Neuronal stem cell (in vitro differentiated cells): ENCODE measurements at places on chromosomes 3 and 15.

GRCh38 chr15:73660455-73660854 is 23.7 kb upstream of the CD276 start:
- DNase-seq = no peak

DNA sequence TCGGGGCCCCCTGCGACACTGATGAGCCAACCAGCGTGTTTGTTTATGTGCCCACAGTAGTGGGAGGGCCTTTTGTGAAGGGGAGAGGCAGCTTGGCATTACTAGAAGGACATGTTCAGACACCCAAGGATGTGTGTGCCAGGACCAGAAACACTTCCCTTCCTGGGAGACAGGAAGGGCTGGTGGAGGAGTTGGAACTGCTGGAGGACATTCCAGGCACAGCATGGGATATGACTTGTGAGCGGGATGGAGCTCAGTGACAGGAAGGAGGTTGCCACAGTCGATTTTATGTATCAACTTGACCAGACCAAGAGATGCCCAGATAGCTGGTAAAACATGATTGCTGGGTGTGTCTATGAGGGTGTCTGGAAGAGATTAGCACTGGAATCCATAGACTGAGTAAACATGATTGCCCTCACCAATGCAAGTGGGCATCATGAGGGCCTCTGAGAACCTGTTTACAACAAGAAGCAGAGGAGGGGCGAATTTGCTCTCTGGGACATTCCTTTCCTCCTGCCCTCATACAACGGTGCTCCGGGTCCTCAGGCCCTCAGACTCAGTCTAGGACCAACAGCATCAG is 106.4 kb upstream of the TLE3 start:
- no peak for DNase-seq

GRCh38 chr3:61015859-61016258 is 235.4 kb downstream of the FHIT start:
- DNase-seq = no peak

DNA sequence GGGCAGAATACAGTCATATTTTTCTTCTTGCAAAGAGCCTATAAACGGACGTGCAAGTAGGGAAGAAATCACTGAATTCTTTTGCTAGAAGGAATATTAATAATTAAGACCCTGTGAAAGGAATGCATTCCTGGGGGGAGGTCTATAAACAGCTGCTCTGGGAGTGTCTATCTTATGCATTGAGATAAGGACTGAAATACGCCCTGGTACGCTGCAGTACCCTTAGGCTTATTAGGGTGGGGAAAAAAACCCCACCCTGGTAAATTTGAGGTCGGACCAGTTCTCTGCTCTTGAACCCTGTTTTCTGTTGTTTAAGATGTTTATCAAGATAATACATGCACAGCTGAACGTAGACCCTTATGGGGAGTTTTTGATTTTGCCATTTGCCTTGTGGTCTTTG is 100.0 kb upstream of the KBTBD8 start:
- no peak for DNase-seq

DNA sequence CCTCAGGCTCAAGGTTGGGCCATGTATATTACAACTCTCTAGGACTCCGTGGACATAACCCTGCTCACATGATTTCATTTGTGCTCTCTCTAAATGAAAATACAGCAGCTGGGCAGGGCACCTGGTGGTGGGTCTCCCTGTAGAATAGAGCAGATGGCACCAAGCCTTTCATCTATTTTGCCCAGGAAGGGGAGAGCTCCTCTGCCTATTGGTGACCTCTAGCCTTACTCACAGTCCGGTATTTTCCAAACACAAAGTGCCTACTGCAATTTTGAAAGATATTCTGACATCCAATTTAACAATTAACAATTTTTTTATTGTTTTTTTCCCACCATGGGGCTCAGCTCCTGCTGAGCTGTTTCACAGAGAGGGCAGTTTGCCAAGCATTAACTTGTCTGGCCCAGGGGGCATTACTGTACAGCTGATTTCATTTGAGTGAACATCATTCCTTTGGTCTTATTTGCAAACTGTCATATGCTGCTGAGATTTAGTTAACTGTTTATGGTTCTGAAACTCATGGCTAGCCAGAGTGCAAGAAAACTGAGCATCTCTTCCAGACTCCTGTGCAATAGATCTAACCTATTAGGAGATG is 474.0 kb downstream of the EPHB1 start:
- DNase-seq = no peak

DNA sequence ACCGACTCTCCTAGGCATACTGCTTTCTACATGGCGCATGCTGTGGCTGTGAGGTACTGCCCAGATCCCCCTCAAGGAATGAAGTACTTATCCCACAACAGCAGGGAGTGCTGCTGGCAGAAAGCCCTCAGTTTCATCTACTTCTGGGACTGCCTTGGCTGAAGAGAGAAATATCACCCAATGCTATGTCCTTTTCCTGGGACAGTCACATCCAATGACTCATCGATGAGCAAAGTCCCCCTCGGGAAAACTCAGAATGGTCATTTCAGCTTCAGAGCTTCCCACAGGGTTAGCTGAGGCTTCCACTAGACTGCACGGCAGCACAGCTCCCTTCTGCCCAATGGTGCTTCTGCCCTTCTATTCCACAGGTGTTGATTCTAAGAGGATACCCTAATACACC is 3.6 kb upstream of the NMD3 start:
- DNase-seq = no peak

GRCh38 chr3:126911162-126912026 is 71.5 kb upstream of the PLXNA1 start:
- DNase-seq = no peak

- no peak for DNase-seq
Measured at GRCh38 chr15:33468740-33469139, 158.0 kb downstream of the RYR3 start.

- peak; percentile 44 for DNase-seq
Measured at GRCh38 chr15:67685008-67685599, 140.2 kb upstream of the SKOR1 start.

DNA sequence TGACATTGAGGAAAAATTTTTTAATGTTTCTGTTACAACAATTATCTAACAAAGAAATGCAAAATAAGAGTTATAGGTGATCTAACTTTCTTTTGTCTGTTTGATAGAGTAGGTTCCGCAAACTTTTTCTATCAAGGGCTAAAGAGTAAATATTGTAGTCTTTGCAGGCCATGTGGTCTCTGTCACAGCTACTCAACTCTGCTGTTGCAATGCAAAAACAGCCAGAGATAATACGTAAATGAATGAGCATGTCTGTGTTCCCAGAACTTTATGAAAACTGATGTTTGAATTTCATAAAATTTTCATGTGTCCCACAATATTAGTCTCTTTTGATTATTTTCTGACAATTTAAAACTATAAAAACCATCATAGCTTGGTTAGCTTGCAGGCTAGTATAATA is 73.3 kb downstream of the SLC24A1 start:
- no peak for DNase-seq
